ENCODE measurements at places on chromosomes 2 and 18.

DNA sequence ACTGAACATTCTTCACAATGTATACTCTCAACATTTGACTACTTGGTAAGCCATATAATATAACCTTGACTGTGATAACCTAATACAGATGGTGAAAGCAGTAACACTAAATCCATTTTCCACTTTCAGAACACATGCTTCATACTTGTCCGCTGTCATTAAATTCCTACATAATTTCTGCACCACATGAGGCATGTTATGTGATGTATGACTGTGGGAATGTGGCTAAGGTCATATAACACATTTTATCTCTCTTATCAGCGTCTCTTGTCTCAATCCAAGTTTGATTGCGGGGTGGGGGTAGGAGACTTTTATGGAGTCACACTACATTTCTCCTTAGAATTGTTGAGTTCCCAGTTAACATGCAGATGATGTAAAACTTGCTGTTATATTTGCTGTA, 110.9 kb downstream of the MTCL1 start:
- no peak for DNase-seq

- peak; percentile 70 for DNase-seq
Measured at GRCh38 chr2:223692191-223692947, 90.2 kb upstream of the SCG2 start.

GRCh38 chr18:55018602-55019001, 59.3 kb upstream of the CCDC68 start:
- peak; percentile 85 for DNase-seq

DNA sequence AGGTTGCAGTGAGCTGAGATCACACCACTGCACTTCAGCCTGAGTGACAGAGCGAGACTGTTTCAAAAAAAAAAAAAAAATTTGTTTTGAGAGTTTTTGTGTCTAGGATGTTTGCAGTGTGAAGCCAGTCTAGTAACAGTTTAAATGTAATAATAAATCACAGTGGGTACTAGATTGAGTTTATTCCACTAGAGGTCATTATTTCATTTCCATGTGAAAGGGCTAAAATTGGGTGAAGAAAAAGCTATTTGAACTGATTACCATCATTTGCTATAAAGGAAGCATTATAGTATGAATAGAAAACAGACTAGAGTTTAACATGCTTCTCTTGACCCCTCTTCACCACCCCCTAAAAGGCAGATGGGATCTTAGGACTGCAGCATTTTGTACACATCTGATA, 20.3 kb downstream of the SNRPD1 start:
- DNase-seq = no peak

GRCh38 chr2:14778015-14778414, 145.5 kb downstream of the LRATD1 start:
- peak; percentile 55 for DNase-seq

GRCh38 chr2:14544247-14544646, 88.3 kb upstream of the LRATD1 start:
- DNase-seq = no peak

DNA sequence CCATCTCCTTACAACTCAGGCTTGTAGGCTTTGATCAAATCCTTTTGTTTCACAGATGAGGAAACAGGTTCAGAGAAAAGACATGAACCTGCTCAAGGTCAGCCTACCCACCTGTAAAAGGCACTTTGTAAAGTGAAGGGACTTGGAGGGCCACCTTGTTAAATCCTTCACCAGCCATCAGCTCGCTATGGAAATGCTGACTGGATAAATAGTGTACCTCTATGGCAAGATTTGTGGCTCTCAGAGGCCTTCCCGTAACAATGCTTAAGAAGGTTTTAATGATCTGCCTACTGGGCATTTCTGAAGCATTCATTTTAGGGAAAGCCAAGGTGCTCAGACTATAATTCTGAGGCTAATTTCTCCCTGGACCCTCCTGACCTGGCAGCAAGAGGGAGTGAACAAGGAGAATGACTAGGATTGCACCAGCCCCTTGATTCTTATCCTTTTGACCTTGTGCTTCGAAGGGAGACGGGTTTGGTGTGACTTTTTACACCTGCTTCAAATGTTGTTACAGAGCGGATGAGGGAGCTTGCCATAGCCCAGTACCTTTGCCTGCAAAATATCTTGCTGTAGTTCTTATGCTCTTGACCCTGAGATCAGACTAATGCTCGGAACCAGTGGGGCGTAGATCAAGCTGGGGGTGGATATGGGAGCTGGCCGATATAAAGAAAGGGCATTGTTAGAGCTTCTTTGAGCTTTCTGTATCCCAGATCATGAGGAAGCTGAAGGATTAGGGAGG, 90.9 kb upstream of the CXCR4 start:
- no peak for DNase-seq

GRCh38 chr2:119718501-119719260, 39.7 kb downstream of the TMEM177 start:
- no peak for DNase-seq

All from iris pigment epithelial cell (primary cell).